Activated naive CD8-positive, alpha-beta T cell treated with anti-CD3 and anti-CD28 coated beads, Interleukin-2, amount 10 ng/mL, durations not matched to agents 7 days and 5 days (primary cell): ENCODE measurements at places on chromosomes 6 and 20. TPM values are rescaled to one million over a fixed set of nuclear protein-coding genes. Genes with fewer than 3 reads are reported as not detected.

- no peaks in the 10 kb centered on the region for H3K27me3 ChIP-seq
- DNase-seq = no peak
- no peak overlapping the region for H3K4me3 ChIP-seq
- peaks cover 40% of the 10 kb centered on the region for H3K36me3 ChIP-seq
These were observed 32.8 kb downstream of the GSS start for GRCh38 chr20:34922654-34923381.

DNA sequence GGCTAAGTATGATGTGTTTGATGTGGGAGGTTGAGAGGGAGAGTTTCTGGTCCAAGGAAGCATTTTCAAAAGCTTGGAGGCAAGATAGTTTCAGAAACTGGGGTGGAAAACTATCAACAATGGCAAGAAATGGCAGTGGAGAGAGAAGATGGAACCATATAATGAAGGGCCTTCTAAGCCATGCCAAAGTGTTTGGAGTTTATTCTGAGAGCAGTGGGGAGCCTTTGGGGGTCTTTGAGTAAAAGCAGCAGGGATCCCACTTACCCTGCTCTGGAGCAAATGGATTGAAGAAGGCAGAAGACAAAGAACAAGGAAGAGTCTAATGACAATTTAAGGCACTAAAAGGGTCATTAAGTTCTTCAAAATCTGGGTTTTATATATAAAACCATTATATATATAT is 538.9 kb downstream of the UTRN start:
- no peak overlapping the region for H3K27ac ChIP-seq
- peaks cover 24% of the 10 kb centered on the region for H3K36me3 ChIP-seq
- H3K4me1 ChIP-seq = peaks cover 2% of the 10 kb centered on the region
- no peak overlapping the region for H3K4me3 ChIP-seq
- DNase-seq = no peak
- no peaks in the 10 kb centered on the region for H3K27me3 ChIP-seq

DNA sequence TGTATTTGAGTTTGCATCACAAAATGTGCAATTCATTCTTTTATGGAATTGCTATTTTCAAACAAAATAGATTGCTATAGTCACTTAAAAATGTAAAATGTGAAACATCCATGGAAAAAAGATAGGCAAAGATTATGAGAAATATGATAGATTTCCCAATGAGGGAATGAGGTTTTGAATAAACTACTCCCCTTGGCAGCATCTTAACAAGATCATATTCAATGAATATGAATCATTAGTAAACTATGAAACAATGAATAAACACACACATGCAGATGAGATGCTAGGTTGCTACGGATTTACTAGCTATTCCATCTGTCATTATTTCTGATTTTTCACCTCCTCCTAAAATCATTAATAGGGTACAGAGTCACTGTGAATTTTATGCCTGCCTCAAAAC is 401.8 kb downstream of the PHF3 start:
- H3K27me3 ChIP-seq = no peaks in the 10 kb centered on the region
- no peak overlapping the region for H3K27ac ChIP-seq
- H3K36me3 ChIP-seq = no peaks in the 10 kb centered on the region
- H3K4me3 ChIP-seq = no peak overlapping the region
- no peak for DNase-seq
- H3K4me1 ChIP-seq = no peaks in the 10 kb centered on the region

DNA sequence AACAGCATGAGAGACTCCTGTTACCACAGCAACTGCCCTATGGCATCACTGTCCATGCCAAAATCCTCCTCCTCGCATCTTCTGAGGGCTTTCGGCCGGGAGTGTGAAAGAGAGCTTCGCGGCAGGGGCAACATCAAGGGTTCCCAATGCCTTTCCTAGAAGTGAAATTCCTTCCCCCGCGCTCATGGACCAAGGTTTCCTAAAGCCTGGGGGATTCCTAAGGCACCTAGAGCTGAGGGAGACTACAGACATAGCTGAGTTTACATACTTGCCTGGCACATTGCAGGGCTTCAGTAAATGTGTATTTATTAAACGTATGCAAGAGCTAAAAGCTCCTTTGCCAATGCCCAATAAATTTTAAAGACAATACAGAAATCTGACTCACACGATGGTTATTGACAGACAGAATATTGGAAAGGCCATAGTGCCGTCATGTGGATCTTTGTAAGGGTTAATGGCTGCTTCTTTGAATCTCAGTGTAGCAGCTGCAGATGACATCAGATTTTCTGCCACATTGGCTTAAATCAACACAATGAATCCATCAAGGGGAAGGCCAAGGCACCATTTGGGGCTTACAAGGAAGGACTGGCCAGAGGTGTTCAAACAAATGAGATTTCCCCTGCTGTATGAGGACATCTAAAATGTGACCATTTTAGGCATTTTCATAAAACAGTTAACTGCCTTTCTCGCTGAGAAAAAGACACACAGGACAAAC is 281.2 kb upstream of the JARID2 start:
- H3K27ac ChIP-seq = no peak overlapping the region
- no peaks in the 10 kb centered on the region for H3K36me3 ChIP-seq
- no peak overlapping the region for H3K4me3 ChIP-seq
- no peaks in the 10 kb centered on the region for H3K4me1 ChIP-seq
- H3K27me3 ChIP-seq = no peaks in the 10 kb centered on the region

- peak overlapping the region; percentile 91 for H3K4me3 ChIP-seq
- H3K27me3 ChIP-seq = peaks cover 50% of the 10 kb centered on the region
- H3K27ac ChIP-seq = peak overlapping the region; percentile 2
- DNase-seq = no peak
- H3K4me1 ChIP-seq = peaks cover 43% of the 10 kb centered on the region
These were observed 22.4 kb downstream of the ZNF311 start for GRCh38 chr6:28982476-28983266.

- H3K27ac ChIP-seq = no peak overlapping the region
- no peak for DNase-seq
- no peak overlapping the region for H3K4me3 ChIP-seq
- H3K27me3 ChIP-seq = peaks cover 18% of the 10 kb centered on the region
- H3K4me1 ChIP-seq = no peaks in the 10 kb centered on the region
- no peaks in the 10 kb centered on the region for H3K36me3 ChIP-seq
These were observed 35.4 kb upstream of the HMGN3 start for GRCh38 chr6:79269877-79270276.

DNA sequence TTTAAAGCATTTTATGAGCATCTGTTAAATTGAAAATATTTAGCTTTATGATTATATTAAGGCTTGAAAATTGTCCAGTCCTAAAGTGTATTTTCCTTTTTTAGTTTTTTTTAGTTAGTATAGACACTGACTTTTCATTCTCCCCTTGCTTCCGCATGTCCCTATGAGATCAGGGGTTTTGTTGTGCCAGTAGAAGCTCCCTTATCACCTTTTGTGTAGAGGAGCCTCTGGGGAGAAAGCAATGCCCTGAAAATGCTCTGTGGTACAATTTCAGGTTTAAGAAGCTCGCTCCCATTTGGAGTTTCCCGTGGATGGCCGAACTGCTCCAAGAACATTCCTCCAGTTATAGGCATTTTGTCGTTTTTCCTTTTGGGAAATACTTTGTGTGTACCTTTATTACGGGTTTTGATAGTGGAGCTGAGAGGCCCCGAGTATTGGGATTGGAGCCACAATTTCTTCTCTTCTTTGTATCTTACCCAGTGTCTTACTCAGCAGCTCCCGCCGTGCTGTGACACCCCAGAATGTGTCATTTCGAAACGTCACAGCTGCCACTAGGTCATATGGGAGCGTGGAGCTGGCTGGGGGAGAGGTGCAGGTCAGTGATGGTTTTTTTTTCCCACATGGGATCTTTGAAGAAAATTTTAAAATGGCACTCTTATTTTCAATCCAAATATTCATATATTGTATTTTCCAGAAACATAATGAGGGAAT is 49.9 kb downstream of the RPRD1B start:
- no peak overlapping the region for H3K27ac ChIP-seq
- peaks cover 1% of the 10 kb centered on the region for H3K4me1 ChIP-seq
- H3K36me3 ChIP-seq = peaks cover 38% of the 10 kb centered on the region

DNA sequence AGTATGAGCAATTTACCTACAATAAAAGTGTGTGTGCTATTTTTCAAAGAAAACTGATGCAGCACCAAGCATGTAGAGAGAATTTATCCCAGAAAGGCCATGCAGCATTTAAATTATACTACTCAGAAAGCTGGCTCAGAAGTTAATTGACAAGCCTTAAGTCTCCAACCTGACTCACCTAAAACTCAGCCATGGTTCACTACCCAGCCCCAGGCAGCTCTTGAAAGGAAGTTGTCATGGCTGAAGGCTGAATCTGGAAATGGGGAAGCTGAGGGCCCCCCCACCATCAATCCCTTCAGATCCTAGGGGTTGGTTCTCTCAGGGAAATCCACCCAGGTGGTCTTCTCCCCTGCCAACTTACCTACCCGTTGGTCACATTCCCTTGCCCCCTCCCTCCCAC is 19.7 kb downstream of the PPIL6 start:
- H3K4me1 ChIP-seq = peaks cover 3% of the 10 kb centered on the region
- H3K27me3 ChIP-seq = peaks cover 3% of the 10 kb centered on the region
- H3K36me3 ChIP-seq = no peaks in the 10 kb centered on the region

GRCh38 chr6:33898771-33899170 is 95.0 kb upstream of the MLN start:
- H3K27me3 ChIP-seq = peaks cover 2% of the 10 kb centered on the region
- no peak for DNase-seq
- peaks cover 9% of the 10 kb centered on the region for H3K36me3 ChIP-seq
- peaks cover 66% of the 10 kb centered on the region for H3K4me1 ChIP-seq
- H3K4me3 ChIP-seq = no peak overlapping the region

DNA sequence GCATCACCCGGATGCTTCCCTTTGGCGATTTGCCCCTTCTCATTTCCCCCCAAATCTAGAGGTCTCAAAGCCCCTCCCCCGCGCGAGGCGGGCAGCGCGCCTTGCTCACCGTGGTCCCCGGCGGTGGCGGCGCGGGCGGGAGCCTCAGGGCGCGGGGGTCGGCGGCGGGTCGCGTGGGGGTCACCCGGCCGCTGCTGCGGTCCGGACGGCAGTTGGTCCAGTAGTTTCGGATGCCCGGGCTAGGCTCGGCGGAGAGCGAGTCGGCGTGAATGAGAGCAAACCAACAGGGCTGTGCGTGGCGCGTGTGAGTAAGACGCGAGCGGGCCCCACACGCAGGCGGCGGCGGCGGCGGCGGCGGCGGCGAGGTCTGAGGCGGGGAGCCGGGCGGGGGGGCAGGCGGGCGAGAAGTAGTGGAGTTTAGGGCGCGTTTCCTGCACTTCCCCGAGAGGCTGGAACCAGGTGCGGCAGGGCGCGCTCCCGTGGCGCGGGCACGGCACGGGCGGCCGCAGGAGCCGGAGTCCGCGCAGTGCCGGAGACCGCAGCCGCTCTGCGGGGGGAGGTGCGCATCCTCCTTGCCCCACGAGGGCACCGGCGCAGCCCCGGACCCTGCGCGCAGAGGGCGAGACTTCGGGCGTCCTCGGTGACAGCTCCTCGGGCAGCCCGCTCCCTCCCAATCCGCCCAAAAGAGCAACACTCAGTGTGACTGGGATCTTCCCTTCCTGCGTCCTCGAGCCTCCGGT is 567 bp downstream of the HS3ST5 start:
- peak overlapping the region; percentile 22 for H3K4me3 ChIP-seq
- peaks cover 1% of the 10 kb centered on the region for H3K36me3 ChIP-seq
- H3K27me3 ChIP-seq = peaks cover 38% of the 10 kb centered on the region

DNA sequence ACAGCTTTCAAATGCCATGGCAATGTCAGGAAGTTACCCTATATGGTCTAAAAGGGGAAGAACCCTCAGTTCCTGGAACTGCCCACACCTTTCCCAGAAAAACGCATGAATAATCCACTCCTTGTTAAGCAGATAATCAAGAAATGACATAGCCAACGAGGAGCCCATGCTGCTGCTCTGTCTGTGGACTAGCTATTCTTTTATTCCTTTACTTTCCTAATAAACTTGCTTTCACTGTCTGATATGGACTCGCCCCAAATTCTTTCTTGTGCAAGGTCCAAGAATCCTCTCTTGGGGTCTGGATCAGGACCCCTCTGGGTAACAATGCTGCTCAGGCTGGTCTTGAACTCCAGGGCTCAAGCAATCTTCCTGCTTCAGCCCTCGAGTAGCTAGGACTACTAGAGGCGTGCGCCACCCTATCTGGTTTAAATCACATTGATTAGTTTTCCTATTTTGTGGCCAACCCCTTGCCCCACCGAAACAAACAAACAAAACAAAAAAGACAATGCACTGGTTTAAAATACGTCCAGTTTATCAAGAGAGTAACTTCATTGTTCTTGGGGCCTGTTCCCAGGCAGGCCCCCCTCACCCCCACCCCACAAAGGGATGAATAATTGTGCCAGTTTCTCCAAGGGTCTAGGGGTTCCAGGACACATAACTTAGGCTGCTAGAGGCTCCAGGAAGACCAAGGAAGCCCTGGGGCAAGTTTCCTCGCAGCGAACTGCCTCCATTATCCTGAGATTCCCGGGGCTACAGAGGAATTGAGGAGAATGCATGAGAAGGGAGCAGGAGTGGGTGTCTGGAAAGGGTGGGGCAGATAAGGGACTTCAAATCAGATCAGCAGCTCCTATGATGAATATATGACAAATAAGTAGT is 10.1 kb upstream of the AKAP12 start:
- no peaks in the 10 kb centered on the region for H3K36me3 ChIP-seq
- H3K27me3 ChIP-seq = peaks cover 11% of the 10 kb centered on the region
- H3K4me3 ChIP-seq = no peak overlapping the region
- peaks cover 6% of the 10 kb centered on the region for H3K4me1 ChIP-seq
- H3K27ac ChIP-seq = no peak overlapping the region

GRCh38 chr6:29968130-29968529 is 25.8 kb downstream of the HLA-A start:
- peaks cover 2% of the 10 kb centered on the region for H3K27me3 ChIP-seq
- DNase-seq = no peak
- H3K4me1 ChIP-seq = peaks cover 44% of the 10 kb centered on the region
- no peak overlapping the region for H3K27ac ChIP-seq

- H3K27ac ChIP-seq = no peak overlapping the region
- H3K4me1 ChIP-seq = no peaks in the 10 kb centered on the region
- no peaks in the 10 kb centered on the region for H3K36me3 ChIP-seq
- no peak for DNase-seq
- peaks cover 27% of the 10 kb centered on the region for H3K27me3 ChIP-seq
- no peak overlapping the region for H3K4me3 ChIP-seq
These were observed 88.1 kb downstream of the ERMARD start for GRCh38 chr6:169839493-169839892.

DNA sequence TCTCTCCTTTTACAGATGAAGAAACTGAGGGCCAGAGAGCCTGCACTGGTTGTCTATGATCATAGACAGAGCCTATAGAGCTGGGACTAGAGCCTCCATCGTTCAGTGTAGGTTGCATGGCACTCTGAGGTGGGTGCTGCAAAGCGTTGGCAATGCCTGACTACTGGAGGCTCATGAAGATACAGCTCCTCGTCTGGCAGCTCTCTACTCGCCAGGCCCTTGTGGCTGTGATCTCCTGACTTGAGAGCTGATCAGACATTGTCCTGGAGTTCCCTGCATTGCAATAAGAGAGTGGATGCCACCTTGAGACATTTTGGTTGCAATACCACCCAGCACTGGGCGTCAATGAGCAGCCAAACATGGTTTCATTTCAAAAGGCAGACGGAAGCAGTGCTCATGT is 270.1 kb upstream of the ARID1B start:
- no peak for DNase-seq
- no peaks in the 10 kb centered on the region for H3K36me3 ChIP-seq
- peaks cover 5% of the 10 kb centered on the region for H3K4me1 ChIP-seq
- no peak overlapping the region for H3K27ac ChIP-seq
- H3K4me3 ChIP-seq = no peak overlapping the region
- peaks cover 10% of the 10 kb centered on the region for H3K27me3 ChIP-seq

The C6orf118 gene
- total RNA-seq = not detected

The RIPOR3 gene
- total RNA-seq = not detected

The SCAND1 gene
- 60.9 TPM for total RNA-seq

The STX11 gene
- total RNA-seq = 11.1 TPM

The LRRC73 gene
- 0.33 TPM for total RNA-seq

The BIRC7 gene
- not detected for total RNA-seq

The NOX3 gene
- total RNA-seq = not detected

The PRICKLE4 gene
- not detected for total RNA-seq
